T-cell (primary cell): ENCODE measurements at places on chromosomes 5 and 9.

DNA sequence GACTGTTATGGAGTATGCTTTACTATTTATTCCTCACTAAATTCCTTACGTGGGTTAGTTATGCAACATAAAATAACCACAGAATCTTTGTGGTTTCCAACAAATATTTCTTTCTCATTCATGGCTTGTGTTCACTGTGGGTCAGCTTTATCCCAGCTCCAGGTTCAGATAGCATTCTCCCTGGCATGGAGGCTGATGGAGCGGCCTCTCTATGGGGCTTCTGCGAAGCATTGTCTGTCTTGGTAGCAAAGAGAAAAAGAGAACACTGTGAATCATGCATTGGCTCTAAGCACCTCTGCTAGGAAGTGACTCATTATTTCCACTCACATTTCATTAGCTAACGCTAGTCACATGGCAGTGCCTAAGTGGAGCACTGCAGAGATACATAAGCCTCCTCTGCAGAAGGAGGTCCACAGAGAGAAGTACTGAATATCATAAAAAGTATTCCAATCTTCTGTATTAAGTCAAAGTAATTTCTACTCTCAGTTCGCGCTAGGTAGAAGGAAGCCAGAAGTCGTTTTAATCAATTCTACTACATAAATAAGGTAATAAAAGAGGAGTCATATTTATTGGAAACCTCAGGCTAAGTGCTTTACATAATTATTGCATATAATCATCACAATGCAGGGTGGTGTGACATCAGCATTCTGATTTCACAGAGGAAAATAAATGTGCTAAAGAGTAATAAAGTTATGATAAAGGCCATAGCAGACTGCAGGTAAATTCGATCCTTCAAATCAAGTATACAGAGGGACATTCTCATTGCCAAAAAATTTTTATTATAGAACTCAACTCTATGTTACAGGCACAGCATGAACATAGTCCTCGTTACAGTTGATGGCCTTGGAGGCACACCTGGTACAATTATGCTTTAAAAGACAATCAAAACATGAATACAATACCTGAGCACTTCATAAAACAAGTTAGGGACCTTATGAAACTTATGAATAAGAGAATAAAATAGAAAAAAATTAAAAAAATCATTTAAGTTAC is 531.1 kb downstream of the CETN3 start:
- DNase-seq, result no peak

GRCh38 chr9:136773386-136774044 is 9.2 kb upstream of the LCN15 start:
- DNase-seq, result no peak

- DNase-seq, result no peak
These were observed 43.2 kb upstream of the IL7R start for GRCh38 chr5:35813521-35813920.

DNA sequence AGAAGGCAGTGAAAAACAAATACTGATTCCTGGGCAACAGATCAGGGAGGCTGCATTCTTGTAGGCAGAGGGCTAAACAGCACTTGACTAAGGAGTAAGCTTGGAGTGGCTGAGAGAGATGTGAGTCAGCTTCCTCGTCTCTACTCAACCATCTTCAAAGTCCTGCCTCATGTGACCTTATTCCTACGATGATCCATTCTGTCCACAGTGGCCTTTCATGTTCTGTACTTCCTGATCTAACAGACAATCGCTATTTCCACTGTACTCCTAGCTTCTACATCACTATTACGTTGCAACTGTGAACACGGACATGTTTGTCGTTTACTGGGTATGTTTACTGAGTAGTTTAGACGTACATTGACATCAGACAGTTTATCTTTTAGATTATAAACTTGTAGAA is 365.4 kb downstream of the ARL15 start:
- no peak for DNase-seq

- DNase-seq, result no peak
These were observed 268.2 kb downstream of the MLLT3 start for GRCh38 chr9:20353931-20354652.

DNA sequence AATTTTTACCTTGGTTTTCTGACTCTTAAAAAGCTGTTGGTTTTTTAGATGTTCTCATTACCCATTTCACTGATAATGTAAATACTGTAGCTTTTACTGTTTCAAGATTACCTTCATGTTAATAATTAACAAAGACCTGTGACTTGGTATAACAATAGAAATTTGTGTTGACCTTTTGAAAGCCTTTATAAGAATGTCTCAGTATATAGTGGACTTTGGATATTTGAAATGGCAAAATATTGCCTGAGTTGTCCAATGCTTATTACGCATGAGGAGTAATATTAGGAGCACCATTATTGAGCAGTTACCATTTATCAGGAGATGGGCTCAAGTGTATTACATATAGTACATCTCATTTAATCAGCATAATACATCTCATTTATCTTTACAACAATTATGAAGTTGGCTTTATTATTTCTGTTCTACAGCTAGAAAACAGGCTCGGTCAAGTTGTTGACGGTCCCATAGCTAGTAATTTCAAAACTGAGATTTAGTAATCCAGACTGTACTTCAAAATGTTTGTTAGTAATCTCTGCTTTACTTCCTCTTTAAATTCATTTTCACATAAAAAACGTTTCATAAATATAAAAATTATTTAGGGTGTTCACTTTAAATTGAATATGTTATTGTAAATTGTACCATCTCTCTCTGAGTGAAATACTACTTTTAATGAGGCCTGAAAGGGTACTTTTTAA is 50.7 kb upstream of the FKTN start:
- no peak for DNase-seq

DNA sequence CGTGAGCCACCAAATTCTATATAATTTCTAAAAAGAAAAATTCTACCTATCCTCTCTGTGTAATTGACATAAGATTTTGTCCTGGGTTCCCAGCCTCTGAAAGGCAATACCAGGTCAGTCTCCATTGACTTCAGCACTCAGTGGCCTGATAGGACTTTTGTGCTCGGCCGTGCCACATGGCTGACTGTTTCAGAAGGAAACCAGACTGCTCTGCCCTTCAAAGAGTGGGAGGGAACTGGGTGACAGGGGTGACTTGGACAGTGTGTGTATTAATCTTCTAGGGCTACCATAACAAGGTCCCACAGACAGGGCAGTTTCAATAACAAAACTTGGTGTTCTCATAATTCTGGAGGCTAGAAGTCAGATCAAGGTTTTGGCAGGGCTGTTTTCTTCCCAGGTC is 43.0 kb downstream of the ARHGAP26 start:
- no peak for DNase-seq

DNA sequence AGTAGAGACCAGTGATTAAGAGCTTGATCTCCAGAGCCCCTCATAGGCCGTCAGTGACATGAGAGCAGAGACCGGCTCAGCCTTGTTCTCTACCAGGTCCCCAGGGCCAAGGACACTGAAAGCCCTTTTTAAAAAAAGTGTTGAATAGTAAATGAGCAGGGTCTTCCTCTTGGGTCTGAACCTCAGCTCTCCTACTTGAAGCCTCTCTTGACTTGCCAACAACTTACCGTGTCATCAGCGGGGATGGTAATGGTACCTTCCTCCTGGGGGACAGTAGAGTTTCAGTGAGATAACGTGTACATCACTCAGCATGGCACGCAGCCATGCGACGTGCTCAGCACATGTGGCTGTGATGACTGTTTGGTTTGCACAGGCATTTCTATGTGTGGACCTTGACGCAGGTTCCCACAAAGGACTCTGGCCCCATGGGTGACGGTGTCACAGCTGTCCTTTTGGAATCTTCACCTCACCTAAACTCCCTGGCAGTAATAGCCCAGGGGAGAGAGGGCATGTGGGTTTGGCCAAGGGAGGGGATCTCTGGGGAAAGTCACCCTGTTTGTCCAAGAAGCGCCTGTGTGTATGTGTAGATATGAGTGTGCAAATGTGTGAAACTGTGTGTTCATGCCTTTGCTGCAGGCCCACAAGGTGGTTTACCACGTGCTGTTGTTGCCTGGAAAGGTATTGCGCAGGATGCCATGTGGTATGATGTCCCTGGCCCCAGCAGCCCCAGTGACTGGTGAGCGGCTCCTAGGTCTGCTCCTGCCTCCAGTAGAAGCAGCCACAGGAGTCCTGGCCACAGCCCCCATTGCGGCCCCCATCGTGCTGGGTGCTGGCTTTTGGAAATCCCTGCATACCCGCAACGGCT is 18.7 kb downstream of the ERGIC1 start:
- no peak for DNase-seq

GRCh38 chr5:19193631-19194030 is 794.4 kb downstream of the CDH18 start:
- no peak for DNase-seq

DNA sequence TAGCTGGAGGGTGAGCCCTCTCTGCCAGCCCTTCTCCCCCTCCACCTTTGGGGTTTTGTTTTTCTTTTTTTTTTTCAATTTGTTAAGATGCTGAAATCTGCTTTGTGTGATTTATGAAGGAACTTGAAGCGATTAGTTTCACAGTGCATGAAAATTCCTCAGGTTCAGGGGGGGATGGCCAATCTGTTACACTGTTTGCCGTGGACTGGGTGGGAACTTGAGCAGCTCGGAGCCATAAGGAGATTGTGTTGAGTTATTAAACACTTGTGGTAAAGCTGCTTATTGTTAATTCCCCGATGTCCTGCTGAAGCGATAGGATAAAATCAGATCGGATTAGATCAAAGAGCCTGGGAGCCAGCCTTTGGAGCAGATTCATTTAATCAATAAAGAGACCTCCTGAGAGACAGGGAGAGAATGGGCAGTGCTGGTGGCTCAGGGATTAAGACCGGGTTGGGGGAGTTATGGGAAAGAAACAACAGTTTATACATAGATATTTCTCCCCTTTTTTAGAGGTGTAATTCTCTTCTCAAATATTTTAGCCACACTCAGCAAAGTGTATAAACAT is 105.8 kb upstream of the SPATA31D4 start:
- DNase-seq, result no peak

GRCh38 chr5:155278532-155278931 is 265.0 kb downstream of the KIF4B start:
- no peak for DNase-seq

DNA sequence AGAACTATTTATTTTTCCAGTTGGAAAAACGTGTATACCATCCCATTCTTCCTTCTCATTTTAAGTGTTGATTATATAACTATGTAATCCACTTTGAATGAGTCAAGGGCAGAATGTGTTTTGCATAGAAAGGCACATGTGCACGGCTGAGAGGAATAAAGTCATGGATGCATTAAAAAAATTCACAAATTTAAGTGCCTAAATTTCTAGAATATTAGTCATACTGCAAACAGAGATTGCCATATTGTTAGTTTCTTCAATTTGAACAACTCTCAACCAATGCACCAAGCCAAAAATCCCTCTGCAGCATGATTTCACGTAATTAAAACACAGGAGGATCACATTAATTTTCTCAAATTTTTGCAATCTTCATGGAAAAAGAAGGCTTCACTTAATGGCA is 166.3 kb downstream of the MPDZ start:
- no peak for DNase-seq

- DNase-seq, result no peak
These were observed 26.0 kb downstream of the ZCCHC7 start for GRCh38 chr9:37146410-37146809.

DNA sequence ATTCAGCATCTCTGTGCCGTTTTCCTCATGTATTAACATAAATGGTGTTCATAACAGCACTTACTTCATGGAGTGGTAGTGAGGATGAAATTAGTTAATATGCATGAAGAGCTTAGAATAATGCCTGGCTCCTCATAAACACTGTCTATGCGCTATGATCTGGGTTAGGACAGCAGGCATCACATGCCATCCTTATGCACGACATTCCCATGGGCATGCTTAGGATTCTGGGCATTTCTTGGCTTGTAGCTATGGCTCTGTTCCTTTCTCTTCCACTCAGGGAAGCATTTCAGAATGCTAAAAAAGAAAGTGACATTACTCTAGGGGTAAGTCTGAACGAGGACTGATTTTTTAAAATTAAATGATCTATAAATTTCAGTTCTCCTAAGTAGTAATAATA is 349.8 kb downstream of the ARHGEF28 start:
- DNase-seq, result no peak

DNA sequence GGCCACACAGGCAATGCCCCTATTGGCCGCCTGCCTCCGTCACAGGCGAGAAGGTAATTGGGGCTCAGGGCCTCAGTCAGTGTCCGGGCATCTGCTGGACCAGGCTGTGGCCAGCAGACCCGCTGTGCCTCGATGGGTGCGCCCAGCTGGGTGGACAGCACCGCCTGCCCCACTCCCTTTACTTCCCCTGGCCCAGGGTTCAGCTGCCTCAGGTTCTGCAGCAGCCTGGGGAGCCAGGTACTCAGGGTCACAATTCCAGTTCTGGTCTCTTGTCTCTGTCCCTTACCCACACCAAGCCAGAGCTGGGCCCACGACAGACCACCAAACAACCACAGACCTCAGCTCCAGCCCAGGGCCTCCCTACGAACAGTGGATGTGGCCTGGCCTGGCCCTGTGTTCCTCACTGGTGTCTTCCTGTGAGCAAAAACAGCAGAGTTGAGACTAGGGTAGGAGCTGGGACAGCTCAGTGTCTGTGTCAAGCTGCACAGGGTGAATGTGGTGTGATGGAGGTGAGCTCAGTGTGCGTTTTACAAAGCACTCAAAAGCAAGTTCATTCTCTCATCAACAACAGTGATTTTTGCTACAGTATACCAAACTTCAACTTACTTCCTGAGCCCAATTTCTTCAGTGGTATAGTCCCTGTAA is 33.4 kb upstream of the SUSD3 start:
- no peak for DNase-seq

- DNase-seq, result no peak
These were observed 95.0 kb downstream of the NPR3 start for GRCh38 chr5:32805971-32806638.

DNA sequence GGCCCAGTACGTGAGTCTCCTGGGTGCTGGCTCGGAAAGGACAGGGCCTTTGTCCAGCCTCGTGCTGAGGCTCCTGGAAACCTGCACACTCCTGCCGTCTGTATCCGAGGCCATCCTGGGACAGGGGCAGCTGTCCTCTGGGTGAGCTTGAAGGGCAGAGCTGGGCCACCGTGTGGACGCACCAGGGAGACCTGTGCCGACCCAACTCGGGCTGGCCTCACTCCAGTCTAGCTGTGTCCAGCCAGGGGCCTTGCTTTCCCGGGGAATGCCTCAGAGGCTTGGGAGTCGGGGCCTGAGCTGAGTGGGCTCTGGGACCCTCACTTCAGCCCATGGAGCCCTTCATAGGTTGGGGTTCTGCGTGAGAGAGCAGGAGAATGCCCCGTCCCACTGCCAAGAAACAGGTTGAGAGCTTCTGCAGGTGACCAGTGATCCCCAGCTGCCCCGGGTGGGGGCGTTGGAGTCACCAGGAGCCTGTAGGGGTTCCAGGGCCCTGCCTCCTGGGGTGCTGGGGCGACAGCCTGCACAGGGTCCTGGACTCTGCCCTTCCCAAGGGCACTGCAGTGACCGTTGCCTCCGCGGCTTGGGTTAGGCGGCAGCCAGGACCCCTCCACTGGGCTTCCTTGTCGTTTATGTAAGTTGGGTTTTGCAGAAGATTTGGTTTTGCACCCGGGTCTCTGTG is 60.1 kb downstream of the COL5A1 start:
- DNase-seq, result no peak

DNA sequence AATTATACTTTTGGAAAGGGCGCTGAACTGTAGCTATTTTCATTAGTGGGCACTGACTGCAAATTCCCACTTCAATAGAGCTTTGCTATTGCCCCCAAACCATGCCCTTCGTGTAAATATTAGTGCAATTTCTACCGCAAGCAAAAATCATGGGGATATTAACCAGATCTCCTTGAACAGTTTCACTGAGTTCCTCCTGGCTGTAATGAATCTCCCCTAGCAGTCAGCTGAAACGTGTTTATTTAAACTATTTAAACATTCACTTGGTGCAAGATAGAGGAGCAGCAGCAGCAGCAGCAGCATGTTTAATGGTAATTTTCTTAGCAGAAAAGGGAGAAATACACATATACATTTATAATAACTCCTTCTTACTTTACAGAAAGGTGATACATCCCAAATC is 54.4 kb downstream of the ARRDC3 start:
- no peak for DNase-seq

- DNase-seq, result no peak
These were observed 56.1 kb downstream of the TSTD2 start for GRCh38 chr9:97577051-97577450.
